ENCODE measurements at places on chromosomes 12 and 14.

- no peak for DNase-seq
These were observed 90.9 kb upstream of the PKP2 start for GRCh38 chr12:32987512-32987911.

GRCh38 chr12:126069549-126070165, 1004.4 kb downstream of the AACS start:
- no peak for DNase-seq

DNA sequence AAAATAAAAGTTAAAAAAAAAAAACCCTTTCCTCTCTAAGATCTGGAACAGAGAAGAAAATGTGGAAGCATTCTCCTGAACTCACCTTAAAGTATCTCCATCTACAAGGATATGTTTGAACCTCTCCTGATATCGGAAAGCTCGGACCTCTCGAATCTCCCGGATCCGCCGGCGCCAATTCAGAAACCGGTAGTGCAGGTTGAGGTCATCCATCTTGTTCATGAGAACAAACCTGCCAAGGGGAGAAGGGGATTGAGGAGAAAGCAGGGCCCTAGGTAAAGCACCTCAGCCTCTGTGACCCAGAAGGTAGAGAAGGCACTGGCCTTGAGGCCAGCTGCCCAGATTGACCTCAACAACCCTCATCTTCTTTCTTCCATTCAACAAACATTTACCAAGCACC, 2.2 kb downstream of the SPRYD3 start:
- no peak for DNase-seq

- DNase-seq: no peak
These were observed 160.8 kb upstream of the GZMB start for GRCh38 chr14:24794644-24795305.

DNA sequence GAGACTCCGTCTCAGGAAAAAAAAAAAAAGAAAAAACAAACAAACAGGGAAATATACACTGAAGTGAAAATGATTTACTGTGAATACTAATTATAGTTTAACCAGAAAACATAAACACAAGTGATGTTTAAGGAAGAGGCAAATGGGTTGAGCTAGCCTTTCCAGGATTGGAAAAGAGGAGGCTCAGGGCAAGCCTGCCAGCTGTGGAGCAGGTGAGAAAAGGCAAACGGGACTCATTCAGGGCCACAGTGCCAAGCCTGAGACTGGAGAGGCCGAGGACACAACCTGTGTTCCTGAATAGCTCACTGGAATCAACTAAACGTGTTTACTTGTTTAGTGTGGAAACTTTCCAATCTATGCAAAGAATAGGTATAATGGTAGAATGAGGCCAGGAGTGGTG, 35.7 kb upstream of the MAPKAPK5 start:
- no peak for DNase-seq

GRCh38 chr12:29612912-29613311, 115.4 kb upstream of the OVCH1 start:
- no peak for DNase-seq

DNA sequence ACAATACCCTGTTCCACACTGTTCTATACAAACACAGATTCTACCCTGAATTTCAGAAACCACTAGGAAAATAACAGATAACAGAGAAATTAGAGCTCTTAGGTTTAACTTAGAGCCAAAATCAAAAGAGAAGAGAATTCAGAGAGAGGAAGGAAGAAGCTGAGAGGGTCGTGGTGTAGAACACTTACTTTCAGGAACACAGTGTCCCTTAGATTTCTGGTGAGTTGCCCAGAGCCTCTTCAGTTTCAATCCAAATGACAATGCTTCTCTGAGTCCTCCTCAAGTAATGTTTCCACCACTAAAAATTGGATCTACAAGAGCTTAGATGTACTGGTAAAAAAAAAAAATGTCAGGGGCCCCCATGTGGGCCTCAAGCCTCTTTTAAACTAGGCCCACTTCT, 2.6 kb downstream of the YAF2 start:
- no peak for DNase-seq

DNA sequence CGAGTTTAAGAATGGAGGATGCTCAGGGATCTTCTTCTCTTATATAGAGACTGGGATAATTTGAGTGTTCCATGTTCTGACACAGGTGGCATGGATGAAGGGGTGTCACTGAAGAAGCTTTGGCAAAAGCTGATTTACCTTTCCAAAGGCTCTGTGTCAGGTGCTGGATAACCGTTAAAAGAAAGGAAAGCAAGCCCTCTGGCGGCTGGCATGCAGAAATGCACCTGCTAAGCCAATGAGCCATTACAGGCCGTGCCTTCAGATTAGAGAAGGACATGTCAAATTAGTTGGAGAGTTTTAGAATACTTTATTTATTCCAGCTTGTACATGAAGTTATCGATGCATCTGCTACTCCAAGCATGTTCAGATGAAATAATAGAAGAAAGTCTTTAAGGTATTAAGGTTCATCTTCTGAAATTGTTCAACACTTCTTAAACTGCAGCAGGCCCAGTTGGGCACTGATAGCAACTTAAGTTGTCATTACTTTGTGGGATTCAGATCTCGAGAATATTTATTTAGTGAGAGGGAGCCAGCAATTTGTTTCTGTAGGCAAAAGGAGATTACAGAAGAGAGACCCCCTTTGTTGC, 678.2 kb downstream of the NRXN3 start:
- DNase-seq: no peak

DNA sequence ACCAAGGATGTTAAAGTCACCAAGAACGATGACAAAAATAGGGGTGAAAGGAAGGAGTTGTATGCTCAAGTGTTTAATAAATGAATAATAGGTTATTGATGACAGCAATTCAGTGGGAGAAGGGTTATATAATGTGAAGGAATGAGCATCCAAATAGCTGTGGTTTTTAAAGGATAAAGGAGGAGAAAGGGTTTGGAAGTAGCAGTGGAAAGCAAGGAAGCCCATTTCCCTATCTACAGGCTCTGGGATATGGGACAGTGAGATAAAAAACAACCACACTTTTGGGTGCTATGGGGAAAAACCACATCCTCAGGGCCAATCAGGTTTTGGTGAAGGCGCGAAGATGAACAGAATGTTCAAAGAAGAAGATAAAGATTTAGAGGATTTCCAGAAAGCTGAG, 258.6 kb downstream of the ZFP36L1 start:
- no peak for DNase-seq

- no peak for DNase-seq
These were observed 9.1 kb downstream of the KIF26A start for GRCh38 chr14:104147346-104148125.

DNA sequence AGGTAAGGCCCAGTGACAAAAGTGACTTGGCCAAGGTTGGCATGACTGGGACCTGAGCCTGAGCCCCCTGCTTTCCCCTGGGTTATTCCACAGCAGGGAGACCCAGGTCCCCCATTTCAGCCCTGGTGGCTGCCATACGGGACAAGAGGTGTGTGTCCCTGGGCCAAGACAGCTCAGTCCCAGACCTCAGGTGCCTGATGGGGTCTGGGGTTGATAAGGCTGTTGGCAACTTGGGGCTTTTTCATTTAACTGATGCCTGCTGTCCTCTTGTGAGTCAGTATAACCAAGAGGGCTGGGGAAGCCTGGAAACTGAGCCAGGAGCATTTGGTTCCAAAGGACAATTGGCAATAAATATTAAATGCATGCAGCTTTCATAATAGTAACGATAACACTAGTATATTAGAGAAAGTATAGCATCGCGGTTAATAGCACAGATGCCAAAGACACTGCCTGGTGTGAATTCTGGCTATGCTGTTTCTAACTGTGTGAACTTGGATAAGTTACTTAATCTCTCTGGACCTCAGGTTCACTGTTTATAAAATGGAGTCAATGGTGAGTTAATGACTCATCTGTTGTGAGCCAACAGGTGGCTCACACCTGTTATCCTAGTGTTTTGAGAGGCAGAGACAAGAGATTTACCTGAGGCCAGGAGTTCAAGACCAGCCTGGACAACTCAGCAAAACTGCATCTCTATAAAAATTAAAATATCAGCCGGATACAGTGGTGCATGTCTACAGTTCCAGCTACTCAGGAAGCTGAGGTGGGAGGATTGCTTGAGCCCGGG, 898 bp downstream of the SDSL start:
- DNase-seq: no peak

DNA sequence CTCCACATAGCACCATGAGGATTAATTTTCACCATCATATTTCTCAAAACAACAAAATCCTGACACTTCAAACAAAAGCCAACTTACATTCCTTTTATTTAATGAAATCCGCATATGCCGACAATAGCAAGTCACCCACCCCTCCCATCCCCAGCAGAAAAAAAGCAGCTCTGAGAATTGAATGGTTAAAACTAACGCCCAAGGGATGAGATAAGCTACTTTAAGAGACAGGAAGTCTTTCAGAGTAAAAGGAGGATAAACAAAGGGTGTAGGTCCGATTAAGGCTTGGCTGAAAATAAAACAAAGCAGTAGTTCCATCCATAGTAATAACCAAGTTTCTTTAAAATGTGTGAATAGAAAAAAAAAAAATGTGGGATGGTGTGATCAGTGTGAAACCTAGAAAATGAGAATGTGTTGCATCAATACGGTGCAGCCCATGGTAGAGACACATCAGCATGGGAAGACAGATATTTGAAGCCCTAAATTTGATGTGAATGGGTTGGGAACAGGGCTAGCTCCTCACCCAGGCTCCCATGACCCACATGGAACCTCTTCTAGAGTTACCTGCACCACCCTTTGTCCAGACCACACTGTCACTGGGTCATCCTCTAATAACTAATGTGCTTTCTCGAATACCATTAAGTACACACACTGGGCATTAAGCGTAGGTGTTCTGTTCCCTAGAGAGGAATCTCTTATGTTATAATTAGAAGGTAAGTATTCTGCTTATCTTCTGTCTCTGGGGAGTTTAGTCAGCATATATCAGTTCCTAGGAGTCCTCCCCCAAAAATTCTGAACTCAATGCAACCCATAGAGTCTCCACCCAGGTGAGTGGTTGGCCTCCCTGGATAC, 31.7 kb downstream of the RTRAF start:
- no peak for DNase-seq

GRCh38 chr12:131116468-131117117, 162.9 kb downstream of the ADGRD1 start:
- DNase-seq: no peak

- DNase-seq: no peak
These were observed 21.3 kb upstream of the RHOJ start for GRCh38 chr14:63182968-63183367.

- DNase-seq: no peak
These were observed 99.2 kb upstream of the SCAF11 start for GRCh38 chr12:46089414-46090162.

GRCh38 chr12:57740656-57741412, 2.3 kb upstream of the AGAP2 start:
- DNase-seq: peak; percentile 46

DNA sequence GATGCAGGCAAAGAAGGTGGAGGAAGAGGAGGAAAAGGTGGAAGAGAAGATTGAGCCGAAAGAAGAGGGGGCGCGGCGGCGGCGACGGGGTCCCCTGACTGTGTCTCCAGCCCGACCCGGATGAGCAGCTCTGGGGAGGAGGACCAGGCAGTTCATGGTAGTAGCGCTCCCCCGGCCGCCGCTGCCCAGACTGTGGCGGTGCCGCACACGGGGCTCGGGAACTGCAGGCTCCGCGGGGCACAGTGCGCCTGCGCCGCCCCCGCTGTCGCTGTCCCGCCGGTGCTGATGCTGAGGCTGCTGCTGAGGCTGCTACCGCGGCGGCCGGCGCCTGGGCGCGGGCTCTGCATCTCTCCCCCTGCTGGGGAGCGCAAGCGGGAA, at the start of gene KCNH5:
TSS of gene KCNH5 (minus strand) at position 225 of the 378 bp plus-strand sequence. CDS start 272 bp downstream, outside the sequence.
- DNase-seq: no peak

- peak; percentile 59 for DNase-seq
These were observed 48.8 kb downstream of the SLC38A1 start for GRCh38 chr12:46219877-46220655.

GRCh38 chr14:95331708-95332408, 12.2 kb upstream of the CLMN start:
- no peak for DNase-seq

- no peak for DNase-seq
These were observed 7.7 kb downstream of the SSH1 start for GRCh38 chr12:108849660-108850059.

DNA sequence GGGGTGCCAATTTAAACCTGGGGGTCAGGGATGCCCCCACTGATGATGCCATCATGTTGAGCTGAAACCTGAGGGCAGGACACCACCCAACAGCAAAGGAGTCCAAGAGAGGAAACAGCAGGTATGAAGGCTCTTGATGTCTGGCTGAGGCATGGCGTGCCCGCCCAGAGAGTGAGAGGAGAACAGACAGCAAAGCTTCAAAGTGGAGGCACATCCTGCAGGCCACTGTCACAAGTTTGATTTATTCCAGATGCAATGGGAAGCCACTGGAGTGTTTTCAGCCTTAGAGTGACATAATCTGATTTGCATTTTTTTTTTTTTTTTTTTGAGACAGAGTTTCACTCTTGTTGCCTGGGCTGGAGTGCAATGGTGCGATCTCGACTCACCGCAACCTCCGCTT, 34.8 kb downstream of the IRF2BPL start:
- no peak for DNase-seq

- DNase-seq: no peak
These were observed 372.1 kb upstream of the FAR2 start for GRCh38 chr12:28776913-28777422.

GRCh38 chr12:82517027-82517426, 158.7 kb downstream of the METTL25 start:
- DNase-seq: no peak

DNA sequence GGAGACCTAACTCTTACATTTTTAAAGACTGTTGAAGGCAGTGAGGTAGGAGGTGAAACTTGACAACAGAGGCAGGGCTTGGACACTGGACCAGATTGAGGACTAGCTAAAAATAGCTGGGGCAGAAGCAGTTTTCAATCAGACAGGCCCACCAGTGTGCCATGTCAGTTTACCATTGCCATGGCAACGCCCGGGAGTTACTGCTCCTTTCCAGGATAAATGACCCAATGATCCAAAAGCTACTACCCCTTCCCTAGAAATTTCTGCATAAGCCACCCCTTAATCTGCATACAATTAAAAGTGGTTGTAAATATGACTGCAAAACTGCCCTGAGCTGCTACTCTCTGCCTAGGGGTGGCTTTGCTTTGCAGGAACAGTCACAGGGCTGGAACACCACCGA, 53.2 kb upstream of the PKP2 start:
- no peak for DNase-seq

- no peak for DNase-seq
These were observed 397.8 kb downstream of the SEC23A start for GRCh38 chr14:38705220-38705619.

DNA sequence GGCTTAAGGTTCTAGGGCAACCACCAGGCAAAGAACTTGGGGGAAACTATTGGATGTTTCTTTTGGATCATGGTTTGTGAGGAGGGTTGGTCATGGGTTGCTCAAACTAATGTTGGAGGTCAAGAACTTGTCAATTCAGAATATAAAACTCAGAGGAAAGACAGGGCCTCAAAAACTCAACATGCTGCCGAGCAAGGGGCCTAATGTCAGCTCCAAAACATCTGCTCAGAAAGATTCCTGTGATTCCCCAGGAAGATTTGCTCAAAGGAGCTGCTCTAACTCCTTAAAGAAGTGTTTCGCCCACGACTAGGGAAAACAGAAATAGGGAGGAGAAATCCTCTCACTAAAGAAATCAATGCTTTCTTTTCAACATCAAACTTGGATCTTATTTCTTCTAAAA, 3.7 kb upstream of the IGF1 start:
- no peak for DNase-seq
